ENCODE measurements at places on chromosomes 7 and 10.

DNA sequence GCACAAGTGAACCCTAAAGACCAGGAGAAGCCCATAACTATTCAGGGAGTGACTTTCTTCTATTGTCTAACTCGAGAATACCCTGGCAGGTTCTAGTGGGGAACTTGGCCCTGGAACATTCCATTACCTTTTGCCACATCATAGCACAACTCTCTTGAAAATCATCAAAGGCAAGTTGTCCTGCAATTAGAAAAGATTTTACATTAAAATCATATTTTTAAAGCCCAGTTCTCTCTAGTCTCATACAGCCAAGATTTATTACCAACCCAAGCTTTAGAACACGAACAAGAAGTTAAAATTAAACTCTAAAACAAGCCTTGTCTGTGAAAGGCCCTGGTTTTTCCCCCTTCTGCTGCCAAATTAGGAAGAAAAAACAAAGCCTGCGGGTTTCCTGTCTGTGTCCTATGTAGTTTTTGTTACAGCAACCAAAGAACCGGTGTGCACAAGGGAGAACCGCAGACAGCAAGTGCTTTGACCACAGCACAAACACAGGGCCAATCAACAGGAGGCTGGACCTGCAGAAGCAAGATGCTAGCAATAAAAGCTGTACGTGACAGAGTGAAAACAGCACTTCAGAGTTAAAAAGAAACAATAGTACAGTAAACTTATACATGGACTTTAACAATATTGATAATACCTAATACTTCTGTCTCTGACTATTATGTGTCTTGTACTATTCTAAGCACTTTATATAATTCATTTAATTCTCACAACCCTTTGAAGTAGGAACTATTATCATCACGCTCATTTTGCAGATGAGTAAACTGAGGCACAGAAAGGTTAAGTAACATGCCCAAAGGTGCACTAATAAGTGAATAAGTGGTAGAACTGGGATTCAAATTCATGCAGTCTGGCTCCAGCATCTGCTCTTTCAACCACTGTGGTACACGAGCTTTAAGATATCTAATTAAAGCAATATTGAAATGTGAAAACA lies 65.8 kb downstream of the STK17A start:
- DNase-seq, result no peak

- DNase-seq, result no peak
Observed at GRCh38 chr7:77935652-77936348, 137.2 kb downstream of the PHTF2 start.

GRCh38 chr10:72329290-72330068 lies 25.2 kb downstream of the DNAJB12 start:
- no peak for DNase-seq

DNA sequence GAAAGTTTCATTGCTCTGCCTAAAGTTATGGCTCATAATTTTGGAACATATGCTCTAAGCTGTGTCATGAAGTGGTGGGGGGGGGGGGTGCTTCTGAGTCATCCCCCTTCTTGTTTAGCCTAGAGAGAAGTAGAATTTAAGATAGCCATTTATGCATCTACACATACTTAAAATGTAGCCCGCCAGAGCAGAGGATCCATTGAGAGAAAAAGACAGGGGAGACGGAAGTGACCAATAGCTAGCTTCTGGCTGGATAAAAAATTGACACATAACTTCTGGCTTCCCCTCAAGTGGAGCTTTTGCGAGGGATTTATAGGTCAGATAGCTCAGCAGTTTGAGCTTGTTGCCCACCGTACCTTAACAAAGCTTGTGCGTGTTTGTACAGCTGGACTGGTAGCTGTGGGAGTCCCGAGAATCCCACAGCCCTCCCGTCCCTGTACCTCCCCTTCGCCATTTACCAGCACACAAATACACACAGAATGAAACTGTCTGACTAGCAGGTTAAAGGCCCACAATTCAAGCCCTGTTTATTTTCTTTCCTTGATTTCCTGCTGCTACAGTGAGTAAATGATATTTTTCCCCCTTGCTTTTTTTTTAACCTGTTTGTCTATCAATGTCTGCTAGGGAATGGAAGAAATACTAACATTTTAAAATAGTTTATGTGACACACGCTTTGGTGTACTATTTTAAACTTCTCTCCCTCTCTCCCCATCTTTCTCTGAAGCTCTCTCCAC lies 232.6 kb upstream of the FERD3L start:
- DNase-seq, result peak; percentile 77

DNA sequence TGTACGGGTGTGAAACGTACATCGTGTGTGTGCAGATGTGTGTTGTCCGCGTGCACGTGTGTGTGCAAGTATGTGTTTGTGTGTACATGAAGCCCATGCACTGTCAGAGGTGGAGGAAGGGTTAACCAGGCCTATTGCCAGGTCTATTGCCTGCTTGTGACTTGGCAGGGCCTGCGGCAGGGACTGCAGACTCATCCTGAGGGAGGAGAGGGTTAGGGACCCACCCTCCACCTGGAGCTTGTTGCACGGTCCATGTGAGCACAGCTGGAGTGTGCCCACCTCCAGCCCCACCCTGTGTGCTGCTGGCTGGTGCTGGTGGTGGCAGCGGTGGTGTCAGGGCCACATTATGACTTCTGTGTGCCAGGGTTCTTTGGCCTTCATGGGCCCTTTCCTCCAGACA lies 7.1 kb upstream of the AQP1 start:
- no peak for DNase-seq

Data from NCI-H1417 treated with DMSO at 0.1 percent for 48 hours (cell line).